Cardiac septum (tissue), 1 donor: ENCODE measurements at places on chromosomes 2 and 18. TPM values are rescaled to one million over a fixed set of nuclear protein-coding genes. Genes with fewer than 3 reads are reported as not detected.

DNA sequence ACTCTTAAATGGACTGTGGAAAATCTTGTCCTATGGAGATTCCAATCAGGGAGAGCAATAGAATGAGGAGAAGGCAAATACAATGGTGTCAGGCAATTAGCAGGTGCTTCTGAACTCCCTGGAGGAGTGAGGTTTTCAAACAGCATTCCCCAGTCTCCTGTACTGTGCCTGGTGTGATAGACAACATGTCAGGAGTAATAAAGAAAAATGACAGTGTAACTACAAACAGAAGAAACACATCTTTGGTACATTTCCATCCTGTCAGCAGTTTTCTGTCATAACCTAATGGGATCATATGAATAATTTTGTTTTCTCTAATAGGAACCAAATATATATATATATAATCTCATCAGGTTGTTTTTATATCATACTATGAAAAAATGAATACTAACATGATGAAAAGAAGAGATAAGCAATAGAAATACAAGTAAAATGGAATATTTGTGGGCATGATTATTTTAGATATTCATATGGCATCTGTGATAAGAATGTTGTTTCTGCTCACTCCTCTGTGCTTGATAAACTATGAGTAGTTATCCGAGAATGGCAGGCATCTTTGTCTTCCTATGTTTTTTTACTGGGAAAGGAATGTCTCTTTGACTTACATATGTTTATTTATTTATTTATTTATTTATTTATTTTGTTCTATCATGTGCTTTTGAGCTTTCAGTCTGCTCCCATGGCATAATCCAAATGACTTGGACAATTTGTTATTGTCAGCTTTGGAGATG lies 441.7 kb downstream of the TXNL1 start:
- DNase-seq = no peak

DNA sequence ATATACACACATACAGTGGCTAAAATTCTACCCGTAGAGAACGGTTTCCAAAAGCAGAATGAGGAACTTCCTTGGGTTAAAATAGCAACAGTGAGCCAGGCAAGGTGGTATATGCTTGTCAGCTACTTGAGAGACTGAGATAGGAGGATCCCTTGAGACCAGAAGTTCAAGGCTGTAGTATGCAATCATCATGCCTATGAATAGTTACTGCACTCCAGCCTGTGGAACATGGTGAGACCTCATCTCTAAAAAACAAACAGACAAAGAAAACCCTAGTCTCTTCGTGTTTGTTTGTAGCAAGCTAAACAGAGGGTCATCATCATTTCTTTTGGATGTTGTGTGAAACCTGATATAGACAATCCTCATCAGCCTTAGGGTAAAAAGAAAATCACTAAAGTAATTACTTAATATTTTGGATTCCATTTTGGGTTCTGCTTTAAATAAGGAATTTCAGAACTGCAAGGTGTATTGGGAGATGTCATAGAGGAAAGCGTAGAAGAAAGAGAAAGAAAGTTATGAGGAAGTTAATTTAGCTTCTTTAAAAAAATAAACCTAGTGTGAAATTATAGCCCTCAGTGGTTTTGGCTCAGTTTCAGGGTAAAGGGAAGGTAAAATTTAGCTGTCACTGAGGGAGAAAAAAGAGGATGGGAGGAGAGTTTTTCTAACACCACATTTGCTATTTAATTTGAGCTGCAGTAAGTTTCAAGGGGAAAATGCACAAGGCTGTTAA lies 46.5 kb downstream of the PLEK start:
- DNase-seq = no peak

DNA sequence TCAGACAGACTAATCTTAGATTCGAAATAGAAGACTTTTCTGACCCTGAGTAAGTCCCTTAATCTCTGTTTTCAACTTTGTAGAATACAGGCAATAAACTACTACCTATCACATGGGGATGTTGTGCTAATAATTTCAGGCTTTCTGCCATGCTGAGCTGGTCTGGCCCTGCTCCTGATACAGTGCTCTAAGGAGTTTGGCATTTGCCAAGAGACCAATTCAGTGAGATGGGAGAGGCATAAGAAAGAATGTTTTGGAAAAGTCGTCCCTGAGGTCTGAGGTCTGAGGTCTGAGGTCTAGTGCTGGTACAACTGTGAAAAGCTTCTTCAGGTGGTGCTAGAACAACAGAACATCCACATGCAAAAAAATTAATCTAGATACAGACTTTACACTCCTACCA lies 35.9 kb upstream of the SP3 start:
- no peak for DNase-seq

DNA sequence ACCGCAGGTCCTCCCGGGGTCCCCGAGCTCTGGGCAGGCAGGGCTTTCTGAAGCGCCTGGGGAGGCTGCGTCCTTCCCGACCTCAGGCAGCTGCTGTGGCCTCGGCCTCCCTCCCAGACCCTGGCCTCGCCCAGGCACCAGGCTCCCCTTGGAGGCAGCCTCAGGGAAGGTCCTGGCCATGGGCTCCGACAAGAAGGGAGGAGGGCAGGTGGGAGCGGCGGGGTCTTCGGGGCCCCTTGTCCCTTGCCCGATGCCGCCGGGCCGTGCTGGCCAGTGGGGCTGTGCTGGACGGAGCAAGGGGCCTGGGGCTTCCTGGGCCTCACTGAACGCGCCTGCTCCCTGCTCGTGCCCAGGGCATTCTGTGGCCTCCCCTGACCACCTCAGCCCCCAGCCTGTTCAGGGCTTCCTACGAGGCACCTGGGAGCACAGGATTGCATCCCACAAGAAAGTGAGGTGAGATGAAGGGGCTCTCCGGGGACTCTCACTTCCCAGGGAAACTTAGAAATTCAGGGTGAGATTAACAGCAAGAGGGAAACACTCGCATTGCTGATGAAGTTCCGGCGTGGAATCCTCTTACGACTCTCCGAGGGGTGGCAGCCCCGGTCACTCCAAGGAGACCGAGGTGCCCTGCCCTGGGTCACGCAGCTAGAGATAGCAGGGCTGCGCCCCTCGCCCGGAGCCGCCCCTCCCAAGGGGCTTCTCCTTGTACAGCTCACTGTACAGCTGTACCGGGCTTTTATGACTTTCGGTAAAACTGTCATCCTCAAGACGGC lies 778 bp downstream of the MFSD2B start:
- DNase-seq = no peak

DHRS9 gene
- 9.8 TPM for total RNA-seq

DOK6 gene
- 10.6 TPM for total RNA-seq

TUBB8B gene
- not detected for total RNA-seq

KYNU gene
- 0.67 TPM for total RNA-seq

PROKR1 gene
- total RNA-seq = 0.08 TPM

SLC30A3 gene
- total RNA-seq = 10.2 TPM
